ENCODE measurements at places on chromosomes 16 and 17.

- DNase-seq: no peak
Observed at GRCh38 chr17:19531780-19532501, 1.7 kb upstream of the SLC47A1 start.

DNA sequence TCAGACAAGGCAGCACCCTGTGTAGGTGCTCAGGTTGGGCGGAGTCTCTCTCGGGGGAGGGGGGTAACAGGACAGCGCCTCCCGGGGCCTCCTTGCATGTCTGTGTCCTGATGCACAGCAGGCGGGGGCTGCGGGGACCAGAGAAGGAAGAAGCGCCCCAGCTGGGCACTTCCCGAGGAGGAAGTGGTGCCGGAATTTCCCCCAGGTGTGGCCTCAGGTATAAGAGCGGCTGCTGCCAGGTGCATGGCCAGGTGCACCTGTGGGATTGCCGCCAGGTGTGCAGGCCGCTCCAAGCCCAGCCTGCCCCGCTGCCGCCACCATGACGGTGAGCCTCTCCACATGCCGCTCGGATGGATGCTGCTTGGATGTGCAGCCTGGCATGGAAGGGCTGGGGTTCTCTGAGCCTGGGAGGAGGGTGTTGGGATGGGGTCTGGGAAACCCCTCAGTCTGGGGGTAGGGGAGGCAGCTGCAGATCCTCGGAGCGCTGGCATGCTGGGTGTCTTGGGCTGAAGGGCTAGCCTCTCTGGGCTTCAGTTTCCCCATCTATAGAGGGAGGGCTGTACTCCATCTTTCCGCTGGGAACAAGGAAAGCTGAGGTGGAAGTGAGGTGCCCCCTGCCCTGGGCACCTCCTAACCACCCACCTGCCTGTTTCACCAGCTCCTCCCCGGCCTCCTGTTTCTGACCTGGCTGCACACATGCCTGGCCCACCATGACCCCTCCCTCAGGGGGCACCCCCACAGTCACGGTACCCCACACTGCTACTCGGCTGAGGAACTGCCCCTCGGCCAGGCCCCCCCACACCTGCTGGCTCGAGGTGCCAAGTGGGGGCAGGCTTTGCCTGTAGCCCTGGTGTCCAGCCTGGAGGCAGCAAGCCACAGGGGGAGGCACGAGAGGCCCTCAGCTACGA is at the start of gene IL17C:
TSS of gene IL17C (plus strand) at position 250 of the 908 bp plus-strand sequence. CDS start at position 320, 70 bp downstream.
- no peak for DNase-seq

DNA sequence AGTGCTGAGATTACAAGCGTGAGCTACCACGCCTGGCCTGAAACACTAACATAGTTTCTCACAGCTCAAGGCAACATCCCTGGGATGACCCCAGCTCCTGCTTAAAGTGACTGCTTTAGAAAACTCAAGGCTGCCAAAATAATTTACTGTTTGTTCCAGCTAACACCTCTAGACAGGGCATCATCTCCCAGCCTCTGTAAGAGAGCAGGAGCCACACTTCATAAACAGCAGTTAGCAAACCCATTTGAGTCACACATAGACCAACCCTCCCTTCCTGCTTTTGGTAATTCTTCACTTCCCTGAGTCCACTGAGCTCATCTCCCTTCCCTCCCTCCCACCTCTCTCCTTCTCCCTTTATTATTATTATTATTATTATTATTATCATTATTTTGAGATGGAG is 201.3 kb downstream of the XYLT1 start:
- DNase-seq: no peak

- DNase-seq: no peak
Observed at GRCh38 chr16:3961449-3961849, 80.9 kb upstream of the CREBBP start.

DNA sequence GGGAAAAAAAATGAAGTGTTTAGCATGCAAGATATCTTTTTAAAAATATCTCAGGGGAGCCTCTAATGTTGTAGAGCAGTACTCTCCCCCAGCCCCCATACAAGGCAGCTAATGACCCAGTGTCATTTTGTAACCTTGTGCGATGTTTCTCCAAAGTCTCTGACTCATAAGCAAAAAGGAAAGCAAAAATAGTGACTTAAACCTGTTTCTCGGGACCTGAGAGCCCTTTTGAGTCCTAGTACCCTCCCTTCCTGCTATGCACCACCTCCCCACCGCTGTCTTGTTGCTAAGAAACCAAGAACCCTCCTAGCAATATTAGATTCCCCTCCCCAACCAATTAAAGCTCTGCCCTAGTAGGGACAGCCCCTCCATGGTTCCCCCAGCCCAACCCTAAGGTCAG is 2.8 kb downstream of the MYCBPAP start:
- no peak for DNase-seq

DNA sequence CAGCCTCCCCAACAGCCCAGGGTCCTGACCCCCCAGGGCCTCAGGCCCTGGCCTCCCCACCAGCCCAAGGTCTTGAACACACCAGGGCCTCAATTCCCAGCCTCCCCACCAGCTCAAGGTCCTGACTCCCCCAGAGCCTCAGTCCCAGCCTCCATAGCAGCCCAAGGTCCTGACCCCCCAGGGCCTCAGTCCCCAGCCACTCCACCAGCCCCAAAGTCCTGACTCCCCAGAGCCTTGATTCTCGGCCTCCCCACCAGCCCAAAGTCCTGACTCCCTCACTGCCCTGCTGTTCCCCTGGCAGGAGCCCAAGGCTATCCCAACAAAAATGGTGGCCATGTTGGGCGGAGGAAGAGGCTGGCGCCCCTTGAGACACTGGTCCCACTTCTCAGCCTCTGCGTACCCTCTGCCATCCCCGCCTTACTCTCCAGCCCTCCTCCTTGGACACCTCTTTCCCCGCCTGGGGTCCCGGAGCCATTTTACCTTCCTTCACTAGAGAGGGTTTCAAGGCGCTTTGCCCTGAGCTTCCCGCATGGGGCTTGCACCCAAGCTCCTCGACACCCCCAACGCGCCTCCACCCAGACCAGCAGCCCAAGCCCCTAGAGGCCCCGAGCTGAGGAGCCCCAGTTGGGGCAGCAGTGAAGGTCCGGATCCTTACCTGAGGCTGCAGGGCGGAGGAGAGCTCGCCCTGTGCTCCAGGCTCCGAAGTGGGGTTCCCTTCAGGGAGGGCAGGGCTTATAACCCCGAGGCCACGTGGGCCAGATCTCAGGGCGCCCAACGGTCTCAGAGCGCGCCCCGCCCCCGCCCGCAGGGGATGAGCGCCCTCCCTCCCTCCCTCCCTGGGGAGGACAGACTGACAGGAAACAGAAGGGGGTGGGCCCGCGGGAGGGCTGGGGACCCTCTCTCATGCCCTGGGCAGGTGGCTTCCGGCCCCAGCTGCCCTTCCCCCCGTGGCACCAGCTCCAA is 3.5 kb upstream of the TSPOAP1 start:
- peak; percentile 92 for DNase-seq

DNA sequence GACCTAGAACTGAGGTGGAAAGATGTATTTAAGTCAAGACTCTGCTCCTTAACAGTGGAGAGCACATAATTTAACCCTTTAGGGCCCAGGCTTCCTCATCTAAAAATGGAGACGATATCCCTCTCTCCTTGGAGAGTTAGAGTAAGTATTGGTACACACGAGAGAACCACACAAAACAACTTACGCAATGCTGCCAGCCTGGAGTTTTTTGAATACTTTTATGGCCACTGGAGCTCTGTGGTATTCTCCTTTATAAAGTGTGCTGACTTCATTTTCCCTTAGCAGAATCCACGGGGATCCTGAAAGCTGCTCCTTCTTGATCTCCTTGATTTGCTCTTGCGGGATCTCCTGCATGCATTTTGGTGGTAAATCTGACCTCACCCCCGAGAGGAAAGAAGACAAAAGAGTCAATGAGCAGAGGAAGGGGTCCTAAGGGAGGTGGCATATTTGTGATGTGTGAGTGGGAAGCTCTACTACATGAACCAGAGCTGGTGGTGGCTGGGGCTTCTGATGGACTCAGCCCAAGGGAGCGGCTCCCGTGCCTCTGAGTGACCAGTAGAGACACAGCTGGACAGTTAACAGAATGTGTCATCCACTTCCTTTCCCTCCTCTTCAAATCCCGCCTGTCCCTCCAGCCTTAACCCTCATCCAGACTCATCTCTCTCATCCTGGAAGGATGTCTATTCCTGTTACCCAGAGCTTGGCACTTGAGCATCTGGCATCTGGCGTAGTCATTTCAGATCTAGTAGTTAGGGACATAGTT is 9.4 kb downstream of the MLKL start:
- DNase-seq: no peak

DNA sequence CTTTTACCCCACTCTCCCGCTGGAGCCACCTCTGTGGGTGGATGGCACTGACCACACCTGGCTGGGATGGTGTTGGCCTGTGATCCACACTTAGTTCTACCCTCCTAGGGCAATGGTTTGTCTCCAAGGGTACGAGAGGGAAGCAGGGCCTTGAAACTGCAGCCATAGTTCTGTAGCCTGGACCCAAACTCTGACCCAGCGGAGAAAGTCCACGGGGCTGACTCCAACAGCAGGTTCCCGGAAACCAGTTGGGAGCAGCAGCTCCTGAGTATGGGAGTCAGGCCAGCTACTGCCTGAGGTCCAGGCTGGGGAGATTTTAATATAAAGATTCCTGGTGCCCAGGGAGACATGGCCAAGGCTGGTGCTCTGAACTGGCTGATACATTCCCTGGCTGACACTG is 23.6 kb upstream of the MTSS2 start:
- no peak for DNase-seq

DNA sequence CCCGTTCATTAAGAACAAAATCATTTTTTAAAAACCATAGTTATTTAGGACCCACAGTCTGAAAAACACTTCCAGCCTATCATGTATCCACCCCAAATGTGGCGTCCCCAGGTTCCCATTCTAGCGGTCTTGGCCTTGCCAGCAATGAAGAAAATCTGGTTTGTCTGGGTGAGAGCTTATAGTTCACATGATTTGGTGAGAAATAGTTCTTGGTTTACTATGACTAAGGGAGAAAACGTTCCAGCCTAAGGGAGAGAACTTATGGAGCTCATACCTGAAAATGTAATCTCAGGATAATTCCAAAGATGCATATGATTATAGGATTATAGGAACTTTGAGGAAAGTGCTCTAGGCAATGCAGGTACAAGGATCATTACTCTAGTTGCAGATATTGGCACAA is 4.8 kb downstream of the MARVELD3 start:
- no peak for DNase-seq

DNA sequence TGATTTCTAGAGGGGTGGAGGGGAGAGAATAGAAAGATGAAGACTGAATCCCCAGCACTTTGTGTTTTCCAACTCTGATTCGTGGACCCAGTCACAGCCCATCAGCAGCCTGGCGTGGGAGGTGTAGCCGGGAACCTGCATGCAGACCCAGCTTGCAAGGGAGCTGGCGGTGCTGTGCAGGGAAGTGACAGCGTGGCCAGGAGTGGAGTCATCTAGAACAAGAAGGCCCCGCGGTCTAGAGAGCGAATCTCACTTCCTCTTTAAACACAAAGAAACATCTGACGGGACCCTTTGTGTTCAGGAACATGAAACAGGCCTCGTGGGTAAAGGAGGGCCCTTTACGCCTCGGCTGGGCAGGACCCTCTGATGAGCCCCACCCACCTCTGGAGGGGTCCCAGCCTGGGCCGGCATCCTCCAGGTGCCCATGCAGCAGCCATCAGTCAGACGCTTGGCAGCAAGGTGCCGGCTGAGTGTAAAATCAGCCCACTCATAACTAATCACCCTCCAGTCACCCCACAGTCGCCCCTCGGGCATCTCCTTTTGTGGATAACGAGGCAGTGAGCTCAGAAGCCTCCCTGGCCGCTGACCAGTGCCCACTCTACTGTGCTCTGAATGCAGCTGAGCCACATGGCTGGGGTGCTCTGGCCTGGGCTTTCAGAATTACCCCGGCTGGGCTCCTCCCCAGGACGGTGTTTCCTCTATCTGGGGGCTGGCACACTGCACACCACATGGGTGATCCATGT is 4.4 kb downstream of the SNAI3 start:
- DNase-seq: no peak

- DNase-seq: no peak
Observed at GRCh38 chr17:3935140-3935542, 18.9 kb upstream of the P2RX1 start.

- no peak for DNase-seq
Observed at GRCh38 chr16:67190041-67190440, at the start of gene EXOC3L1. TSS of gene EXOC3L1 (minus strand) at chr16:67190136. CDS start at chr16:67189676, 460 bp downstream.

- no peak for DNase-seq
Observed at GRCh38 chr16:74035816-74036215, 260.8 kb upstream of the PSMD7 start.

DNA sequence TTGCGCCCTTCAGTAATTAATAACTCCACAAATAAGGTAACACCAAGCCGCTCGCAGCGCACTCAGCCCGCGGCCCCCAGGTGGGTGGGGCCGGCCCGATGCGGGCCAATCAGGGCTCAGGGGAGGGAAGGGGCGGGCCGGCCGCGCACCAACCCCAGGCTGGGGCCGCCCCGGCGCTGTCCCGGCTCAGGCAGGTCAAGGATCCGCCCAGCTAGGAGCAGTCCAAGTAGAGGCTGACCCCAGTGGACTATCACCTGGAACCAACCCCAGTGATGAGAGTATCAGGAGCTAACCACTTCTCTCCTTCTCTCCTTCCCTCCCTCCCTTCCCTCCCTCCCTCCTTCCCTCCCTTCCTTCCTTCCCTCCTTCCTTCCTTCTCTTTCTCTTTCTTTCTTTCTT is 110.8 kb downstream of the C16orf78 start:
- DNase-seq: no peak

DNA sequence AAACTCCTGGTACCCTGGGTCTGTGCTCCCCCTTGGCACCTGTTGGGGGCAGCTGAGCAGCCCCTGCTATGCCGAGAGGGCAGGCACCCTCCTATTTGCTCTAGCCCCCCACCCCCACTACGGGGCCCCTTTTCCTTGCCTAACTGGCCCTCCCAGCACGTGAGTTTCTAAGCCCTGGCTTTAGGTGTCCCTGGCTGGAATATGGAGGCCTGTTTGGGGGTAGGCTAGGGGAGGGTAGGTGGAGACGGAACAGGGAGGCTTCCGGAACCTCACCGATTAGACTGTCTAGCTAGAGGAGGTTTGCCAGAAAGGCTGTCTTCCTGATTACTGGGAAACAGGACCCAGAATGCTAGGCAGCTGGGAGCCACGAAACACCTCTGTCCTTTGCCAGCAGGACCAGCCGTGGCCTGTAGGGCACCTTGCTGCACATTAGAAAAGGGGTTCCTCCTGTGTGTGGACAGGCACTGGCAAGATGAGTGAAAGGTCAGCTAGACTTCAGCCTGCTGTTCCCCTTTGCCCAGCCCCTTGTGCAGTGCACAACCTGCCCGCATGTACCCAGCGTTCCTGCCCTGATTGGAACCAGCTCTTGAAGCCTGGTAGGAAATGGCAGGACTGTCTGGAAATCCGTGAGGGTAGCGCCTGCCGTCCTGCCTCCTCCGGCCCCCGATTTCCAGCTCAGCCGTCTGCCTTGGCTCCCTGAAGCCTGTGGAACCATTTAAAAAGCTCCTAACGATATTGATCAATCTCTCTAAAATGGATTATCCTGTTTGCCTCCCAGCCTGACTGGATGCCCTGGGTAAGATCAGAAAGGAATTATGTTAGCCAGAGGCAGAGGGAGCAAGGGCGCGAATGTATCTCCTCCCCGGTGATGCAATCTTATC is 83.4 kb upstream of the GSE1 start:
- no peak for DNase-seq

GRCh38 chr17:71378036-71378435 is 742.8 kb upstream of the SOX9 start:
- DNase-seq: no peak

- peak; percentile 7 for DNase-seq
Observed at GRCh38 chr17:17994271-17995069, 21.8 kb downstream of the DRC3 start.
